ENCODE measurements at places on chromosomes 16 and 17.
A peak's percentile ranks its signal among the peaks of the same experiment; 100 is the strongest.

DNA sequence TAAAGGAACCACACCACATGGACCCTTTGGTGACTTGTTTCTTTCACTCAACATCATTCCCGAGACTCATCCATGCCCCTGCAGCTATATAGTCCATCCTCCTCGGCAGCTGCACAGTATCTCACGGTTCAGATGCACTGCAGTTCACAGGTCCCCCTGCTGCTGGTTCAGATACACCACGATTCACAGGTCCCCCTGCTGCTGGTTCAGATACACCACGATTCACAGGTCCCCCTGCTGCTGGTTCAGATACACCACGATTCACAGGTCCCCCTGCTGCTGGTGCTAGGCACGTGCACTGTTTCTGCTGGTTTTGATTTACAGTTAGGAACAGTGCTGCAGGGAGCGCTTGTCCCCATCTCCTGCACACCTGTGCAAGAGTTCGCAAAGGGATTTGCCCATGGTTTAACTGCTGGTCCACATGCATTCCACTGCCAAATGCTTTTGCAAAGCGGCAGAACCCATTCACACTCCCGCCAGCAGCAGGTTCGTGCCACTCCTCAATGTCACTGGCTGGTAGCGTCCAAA is 3.8 kb downstream of the HSDL1 start:
- no peak for DNase-seq

DNA sequence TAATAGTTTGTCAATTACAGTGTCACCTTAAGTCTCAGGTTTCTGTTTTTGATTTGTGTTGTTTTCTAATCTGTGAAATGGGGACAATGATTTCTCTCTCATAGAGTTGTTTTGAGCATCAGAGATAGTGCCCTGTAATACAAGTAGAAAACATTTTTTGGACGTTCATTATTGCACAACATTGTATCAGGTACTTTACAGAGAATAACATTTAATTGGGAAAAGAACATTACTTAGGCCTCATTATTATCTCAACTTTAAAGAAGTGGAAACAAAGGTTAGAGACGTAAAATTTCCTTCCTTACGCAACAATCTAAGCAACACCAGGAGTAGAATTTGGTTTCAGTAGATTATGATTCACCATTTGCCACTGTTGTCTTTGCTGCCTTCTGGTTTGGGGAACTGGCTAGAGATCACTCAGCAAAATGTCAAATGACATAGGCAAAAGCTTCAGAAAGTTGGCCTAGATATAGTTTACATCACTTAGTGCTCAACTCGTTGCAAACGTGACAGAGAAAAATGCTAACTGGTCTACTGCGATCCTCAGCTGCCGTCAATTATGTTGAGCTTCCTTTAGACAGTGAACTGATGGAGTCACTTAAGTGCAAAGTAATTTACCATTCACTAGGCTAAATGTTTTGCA is 1026.8 kb downstream of the CDH11 start:
- DNase-seq: no peak

DNA sequence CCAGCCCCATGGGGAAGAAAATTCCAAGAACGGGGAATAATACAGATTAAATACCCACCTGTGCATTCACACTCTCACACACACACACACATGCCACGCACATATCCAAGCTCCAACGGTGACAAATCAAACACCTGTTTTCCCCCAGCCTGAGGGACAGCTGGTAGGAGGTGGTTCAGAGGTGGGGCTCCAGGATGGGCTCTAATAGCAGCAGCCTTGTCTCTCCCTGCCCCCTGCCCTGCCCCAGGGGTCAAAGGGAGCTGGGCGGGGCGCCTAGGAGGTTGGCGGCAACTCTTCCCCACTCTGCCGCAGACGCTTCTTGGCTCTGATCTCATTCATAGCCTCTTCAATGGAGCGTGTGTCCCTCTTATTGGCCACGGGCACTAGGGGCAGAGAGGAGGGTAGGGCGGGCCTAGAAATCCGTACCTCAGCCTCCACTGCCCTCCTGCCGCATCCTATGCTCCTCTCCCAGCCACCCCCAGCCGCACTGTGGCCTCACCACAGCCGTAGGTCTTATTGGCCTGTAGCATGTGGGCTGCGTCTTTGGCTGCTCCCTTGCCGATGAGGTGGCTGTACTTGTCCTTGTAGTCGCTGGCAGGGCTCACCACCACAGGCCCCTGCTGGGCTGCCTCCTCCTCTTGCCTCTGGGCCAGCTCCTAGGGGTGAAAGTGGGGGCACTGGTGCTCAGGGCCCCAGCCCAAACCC is 8.2 kb downstream of the SPAG7 start:
- DNase-seq: no peak

- no peak for DNase-seq
Measured at GRCh38 chr17:81295676-81296381, 722 bp upstream of the SLC38A10 start.

GRCh38 chr16:66133643-66134338 is 232.7 kb upstream of the CDH5 start:
- no peak for DNase-seq

- DNase-seq: peak; percentile 97
Measured at GRCh38 chr17:34252444-34253138, 2.5 kb upstream of the CCL2 start.

DNA sequence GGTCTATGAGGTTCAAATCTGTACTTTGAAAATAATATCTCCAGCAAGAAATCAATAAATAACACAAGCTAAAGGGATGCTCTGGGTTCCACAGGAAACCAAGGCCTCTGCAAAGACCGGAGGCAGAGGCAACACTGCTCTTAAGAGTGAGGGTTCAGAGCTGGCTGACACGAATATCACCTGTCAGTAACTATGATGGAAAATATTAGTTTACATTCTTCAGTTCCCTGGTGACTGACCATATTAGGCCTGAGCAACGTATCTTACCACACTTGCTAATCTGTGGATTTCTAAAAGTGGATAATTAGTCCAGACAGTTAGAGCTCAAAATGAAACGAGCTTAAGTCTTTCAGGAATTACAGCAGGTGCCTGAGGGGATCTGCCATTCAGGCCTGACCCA is 459.3 kb downstream of the HS3ST3B1 start:
- DNase-seq: no peak

DNA sequence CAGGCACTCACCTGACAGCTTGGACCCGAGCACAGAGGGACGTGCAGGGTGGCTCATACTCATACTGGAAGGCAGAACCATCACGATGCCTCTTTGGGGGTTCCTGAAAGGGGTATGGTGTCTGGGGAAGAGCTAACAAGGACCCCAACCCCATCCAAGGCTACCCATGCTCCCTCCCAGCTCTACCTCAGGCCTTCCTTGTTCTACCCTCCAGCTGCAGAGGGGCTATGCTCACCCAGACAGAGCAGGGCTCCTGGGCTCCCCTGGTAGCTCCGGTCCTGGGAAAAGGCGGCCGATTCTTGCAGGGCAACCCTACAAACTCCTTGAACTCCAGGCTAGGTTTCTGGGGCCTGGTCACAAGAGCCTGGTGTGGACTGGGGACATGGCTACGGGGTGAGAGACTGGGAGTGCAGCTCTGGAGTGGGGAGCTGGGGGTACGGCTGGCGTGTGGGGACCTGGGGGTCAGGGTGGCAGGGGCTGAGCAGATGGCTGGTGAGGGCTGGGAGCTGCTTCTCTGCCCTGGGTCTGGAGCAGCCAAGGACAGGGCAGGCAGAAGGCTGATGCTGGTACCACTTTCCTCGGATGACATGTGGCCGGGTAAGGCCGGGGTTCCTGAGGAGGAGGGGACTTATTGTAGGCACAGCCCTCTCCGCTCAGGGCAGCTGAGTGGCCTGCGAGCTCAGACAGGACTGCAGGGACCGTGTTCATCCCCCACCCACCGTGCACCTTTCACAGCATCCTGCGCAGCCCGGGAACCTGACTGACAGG is 2.1 kb downstream of the ACD start:
- DNase-seq: no peak

DNA sequence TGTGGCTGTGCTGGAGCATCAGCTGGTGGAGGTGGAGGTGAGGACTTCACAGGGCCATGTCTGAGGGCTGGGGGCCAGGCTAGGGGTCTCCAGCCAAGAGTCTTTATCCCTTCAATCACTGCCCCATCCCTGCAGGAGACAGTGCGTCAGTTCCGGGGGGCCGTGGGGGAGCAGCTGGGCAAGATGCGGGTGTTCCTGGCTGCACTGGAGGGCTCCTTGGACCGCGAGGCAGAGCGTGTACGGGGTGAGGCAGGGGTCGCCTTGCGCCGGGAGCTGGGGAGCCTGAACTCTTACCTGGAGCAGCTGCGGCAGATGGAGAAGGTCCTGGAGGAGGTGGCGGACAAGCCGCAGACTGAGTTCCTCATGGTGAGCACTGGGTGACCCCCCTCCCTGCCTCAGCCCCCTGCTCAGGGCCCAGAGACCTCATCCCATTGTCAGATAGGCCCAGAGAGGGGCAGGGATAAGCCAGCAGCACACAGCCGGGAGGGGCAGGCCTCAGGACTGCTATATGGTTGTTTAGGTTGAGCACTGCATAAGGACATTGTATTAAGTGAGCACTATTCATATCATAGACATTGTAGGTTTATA is 2.3 kb upstream of the PYDC1 start:
- no peak for DNase-seq

DNA sequence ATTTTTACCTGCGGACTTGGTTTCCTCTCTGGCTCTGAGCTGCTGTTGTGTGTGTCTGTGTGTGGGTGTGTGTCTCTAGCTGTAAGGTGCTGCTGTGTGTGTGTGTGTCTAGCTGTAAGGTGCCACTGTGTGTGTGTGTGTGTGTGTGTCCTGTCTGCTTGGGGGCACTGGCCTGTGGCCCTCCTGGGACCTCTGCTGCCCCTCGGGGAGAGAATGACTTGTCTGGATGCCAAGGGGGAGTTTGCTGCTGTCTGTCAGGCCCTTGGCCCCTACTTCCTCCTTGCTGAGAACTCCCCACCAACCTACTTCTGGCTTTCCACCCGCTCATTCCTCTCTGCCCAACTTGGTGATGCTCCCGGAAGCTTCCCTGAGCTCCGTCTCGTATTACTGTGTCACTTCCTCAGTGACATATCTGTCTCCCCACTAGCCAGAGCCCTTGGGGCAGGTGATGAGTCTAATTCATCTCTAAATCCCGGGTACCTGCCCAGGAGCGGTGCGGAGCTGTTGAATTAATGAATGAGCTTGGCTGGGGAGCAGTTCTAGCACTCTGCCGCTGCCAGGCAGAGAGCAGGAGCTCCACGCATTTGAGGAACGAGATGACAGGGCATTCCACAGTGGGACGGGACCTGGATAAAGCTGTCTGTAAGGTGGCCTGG is 3.5 kb upstream of the LASP1NB start:
- DNase-seq: no peak

GRCh38 chr17:14827396-14827919 is 437.7 kb downstream of the PMP22 start:
- DNase-seq: no peak

DNA sequence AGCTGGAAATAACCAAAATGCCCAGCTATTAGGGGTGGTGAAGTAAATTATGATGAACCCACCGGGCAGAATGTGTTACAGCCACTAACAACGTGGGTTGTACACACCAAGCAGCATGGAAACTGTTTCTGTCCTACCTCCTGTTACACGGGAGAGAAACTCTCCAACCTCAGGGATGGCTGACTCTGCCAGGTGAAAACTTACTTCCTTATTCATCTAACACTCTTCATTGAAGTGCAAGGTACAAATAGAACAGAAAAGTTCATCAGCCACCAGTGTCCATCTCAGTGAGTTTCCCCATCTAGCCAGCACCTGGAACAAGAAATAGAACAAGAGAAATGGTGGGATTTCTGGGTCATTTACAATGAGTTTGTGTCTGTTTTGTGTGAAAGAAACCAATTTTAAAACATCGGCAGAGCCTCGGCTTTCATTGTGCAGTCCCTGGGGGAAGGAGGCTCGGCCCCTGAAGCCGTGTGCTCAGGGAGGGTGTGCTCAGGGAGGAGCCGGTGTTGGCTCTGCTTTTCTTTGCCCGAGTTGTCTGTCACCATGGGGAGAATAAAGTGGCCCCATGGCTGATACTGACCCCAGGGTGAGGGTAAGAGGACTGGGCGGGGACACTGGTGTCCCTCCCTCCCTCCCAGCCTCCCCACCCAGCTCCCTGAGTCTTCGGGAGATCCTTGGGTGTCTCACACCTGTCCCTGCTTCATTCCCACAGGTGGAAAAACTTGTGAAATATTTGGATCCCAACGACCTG is 39.8 kb downstream of the RAB11FIP4 start:
- no peak for DNase-seq

DNA sequence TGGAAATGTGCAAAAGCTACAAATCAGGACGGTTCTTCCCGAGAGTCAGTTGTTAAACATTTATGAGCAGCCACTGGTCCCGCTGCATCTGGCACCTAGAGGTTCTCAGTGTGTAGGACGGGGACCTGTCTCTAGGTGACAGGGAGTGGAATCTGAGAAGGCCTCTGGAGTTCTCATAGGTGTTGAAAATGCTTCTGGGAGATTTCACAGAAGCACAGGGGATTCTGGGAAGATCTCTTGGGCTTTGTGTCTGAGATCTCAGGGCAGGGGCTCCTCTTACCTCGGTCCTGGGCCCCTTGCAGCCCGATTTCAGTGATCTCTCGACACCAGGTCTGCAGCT is 8.9 kb downstream of the ALOX15 start:
- no peak for DNase-seq

- no peak for DNase-seq
Measured at GRCh38 chr16:88407807-88408206, 25.0 kb downstream of the ZNF469 start.

DNA sequence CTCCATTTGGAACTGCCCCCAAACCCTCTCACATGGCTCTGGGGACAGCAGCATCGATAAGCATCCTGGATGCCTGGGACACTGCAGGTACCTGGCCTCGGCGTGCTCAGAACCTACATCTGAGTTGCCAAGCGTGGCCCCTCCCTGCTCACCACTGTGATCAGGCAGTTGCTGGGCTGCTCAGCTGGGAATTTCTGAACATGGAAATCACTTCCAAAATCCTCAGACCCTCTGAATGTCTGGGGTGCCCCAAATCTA is 6.3 kb downstream of the CDH5 start:
- no peak for DNase-seq

DNA sequence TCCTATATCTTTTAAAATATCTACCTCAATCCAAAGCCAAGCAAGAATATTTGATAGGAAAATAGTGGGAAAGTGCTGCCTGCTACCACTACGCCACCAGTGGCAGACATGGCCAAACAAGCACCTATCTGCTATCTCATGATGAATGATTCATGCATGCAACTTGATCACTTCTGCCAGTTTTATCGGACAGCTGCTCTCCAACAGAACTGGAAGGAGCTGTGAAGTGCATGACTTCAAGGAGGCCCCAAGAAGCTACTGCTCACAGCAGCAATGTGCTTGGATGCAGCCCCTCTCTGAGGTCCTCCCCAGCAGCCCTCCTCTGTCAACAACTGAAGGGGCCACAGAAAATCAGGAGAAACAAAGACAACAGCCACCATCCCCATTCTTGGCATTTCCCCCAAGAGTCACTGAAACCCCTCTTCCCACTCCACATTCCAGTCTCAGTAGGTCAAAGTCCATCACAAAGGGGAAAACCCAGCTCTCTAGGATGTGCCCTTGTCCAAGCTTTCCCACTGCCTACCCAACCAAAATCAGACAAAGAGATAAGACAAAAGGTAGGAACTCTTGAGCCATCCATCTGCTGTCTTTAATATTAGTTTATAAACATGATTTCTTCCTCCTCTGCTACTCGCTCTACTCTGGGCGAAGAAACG is 215.3 kb downstream of the C16orf78 start:
- DNase-seq: no peak

- no peak for DNase-seq
Measured at GRCh38 chr17:76543482-76543825, 3.6 kb downstream of the PRCD start.

GRCh38 chr17:49755663-49756283 is 8.2 kb downstream of the FAM117A start:
- DNase-seq: no peak

- peak; percentile 30 for DNase-seq
Measured at GRCh38 chr17:16329519-16330271, 23.6 kb downstream of the CENPV start.
